Natural killer cell (primary cell): ENCODE measurements at places on chromosomes 2 and 18. TPM values are rescaled to one million over a fixed set of nuclear protein-coding genes. Genes with fewer than 3 reads are reported as not detected.
A peak's percentile ranks its signal among the peaks of the same experiment; 100 is the strongest.

MARCO gene
- total RNA-seq: not detected

- no peak overlapping the region for H3K4me3 ChIP-seq
- no peaks in the 10 kb centered on the region for H3K4me1 ChIP-seq
- DNase-seq: no peak
- H3K36me3 ChIP-seq: no peaks in the 10 kb centered on the region
These were observed 36.1 kb downstream of the TRPM8 start for GRCh38 chr2:233953087-233953801.

GRCh38 chr2:199775267-199775666 is 75.7 kb downstream of the FTCDNL1 start:
- DNase-seq: no peak
- H3K4me3 ChIP-seq: no peak overlapping the region
- H3K27me3 ChIP-seq: no peaks in the 10 kb centered on the region
- no peak overlapping the region for H3K27ac ChIP-seq

DNA sequence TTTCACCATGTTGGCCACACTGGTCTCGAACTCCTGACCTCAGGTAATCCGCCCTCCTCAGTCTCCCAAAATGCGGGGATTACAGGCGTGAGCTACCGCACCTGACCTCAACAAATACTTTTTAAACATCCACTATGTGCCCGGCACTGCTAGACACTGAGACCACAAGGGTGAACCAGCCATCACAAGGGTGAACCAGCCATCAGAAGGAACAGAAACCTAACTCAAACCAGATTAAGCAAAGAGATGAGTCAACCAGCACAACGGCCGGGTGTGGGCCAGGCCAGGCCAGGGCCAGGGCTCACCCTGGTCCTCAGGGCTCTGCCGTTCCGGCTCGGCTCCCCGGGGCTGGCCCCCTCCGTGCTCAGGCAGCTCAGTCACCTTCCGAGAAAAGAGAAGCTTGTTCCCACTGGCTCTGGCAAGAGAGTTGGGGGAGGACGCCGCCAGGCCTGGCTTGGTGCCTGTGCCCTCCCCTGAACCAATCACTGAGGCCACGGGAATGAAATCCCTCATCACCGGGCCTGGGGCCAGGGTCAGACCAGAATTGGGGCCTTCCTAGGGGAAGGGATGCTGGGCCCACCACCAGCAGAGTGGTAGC is 4.4 kb downstream of the TEX44 start:
- peaks cover 5% of the 10 kb centered on the region for H3K4me1 ChIP-seq
- no peak for DNase-seq
- H3K27me3 ChIP-seq: no peaks in the 10 kb centered on the region
- no peak overlapping the region for H3K27ac ChIP-seq

DNA sequence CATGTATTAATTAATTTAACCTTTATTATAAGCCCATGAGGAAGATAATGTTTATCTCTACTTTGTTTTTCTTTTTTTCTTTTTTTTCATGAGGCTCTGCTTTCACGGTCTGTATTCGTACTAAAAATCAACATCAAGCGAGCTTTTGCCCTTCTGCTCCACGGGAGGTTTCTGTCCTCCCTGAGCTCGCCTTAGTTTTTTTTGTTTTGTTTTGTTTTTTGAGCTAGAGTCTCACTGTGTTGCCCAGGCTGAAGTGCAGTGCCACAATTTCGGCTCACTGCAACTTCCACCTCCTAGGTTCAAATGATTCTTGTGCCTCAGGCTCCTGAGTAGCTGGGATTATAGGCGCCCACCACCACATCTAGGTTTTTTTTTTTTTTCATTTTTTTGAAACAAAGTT is 29.9 kb upstream of the BMPR2 start:
- no peaks in the 10 kb centered on the region for H3K4me1 ChIP-seq
- H3K27me3 ChIP-seq: no peaks in the 10 kb centered on the region

DNA sequence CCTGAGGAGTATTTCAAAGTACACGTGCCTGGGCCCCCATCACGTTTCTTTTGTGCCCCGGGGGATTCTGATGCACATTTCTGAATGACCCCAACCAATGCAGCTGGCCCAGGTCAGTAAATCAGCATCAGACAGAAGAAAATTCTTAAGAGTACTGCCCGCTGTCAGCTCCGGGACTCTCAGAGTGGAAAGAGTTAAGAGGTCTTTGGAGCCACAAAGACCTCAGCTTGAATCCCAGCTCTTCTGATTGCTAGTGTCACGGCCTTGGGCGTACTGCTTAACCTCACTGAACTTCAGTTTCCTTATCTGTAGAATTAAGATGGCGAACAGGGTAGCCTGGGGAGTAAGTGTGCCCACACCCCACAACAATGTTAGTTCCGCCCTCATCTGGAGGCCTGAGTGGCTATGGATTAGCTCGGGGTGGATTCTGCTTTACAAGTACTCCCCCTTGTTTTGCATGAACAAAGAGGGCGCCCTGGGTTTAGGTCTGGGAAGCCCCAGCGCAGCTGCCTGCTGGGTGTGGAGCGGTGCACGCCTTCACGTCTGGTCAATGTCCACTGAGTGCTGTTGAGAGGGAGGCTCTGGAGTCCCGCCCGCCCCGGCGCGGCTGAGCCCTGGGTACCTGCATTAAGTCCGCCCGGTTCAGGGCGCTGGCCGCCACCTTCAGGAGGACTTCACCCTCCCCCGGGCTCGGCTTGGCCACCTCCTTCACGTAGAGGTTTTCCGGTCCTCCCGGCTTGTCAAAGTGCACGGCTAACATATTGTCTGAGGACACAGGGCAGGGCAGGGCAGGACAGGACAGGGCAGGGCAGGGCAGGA is 858 bp downstream of the TP53I3 start:
- H3K4me3 ChIP-seq: peak overlapping the region; percentile 46
- H3K27ac ChIP-seq: peak overlapping the region; percentile 50

GRCh38 chr2:149167941-149168340 is 129.4 kb downstream of the LYPD6B start:
- H3K27me3 ChIP-seq: no peaks in the 10 kb centered on the region
- H3K27ac ChIP-seq: no peak overlapping the region
- no peaks in the 10 kb centered on the region for H3K36me3 ChIP-seq
- H3K4me3 ChIP-seq: no peak overlapping the region
- no peaks in the 10 kb centered on the region for H3K4me1 ChIP-seq

- no peak overlapping the region for H3K4me3 ChIP-seq
- no peak for DNase-seq
- no peaks in the 10 kb centered on the region for H3K36me3 ChIP-seq
These were observed 232.5 kb downstream of the MYT1L start for GRCh38 chr2:2098458-2099167.

- DNase-seq: no peak
- H3K4me3 ChIP-seq: no peak overlapping the region
- no peak overlapping the region for H3K27ac ChIP-seq
These were observed 71.3 kb downstream of the CTIF start for GRCh38 chr18:48609820-48610815.

GRCh38 chr2:112642966-112643365 is 2.8 kb upstream of the SLC20A1 start:
- peaks cover 36% of the 10 kb centered on the region for H3K4me1 ChIP-seq
- H3K27ac ChIP-seq: no peak overlapping the region
- H3K27me3 ChIP-seq: no peaks in the 10 kb centered on the region
- H3K36me3 ChIP-seq: peaks cover 13% of the 10 kb centered on the region

- peaks cover 78% of the 10 kb centered on the region for H3K36me3 ChIP-seq
- H3K27ac ChIP-seq: no peak overlapping the region
- no peak overlapping the region for H3K4me3 ChIP-seq
- H3K27me3 ChIP-seq: no peaks in the 10 kb centered on the region
- no peaks in the 10 kb centered on the region for H3K4me1 ChIP-seq
These were observed 12.4 kb downstream of the SUPT7L start for GRCh38 chr2:27651056-27651455.

DNA sequence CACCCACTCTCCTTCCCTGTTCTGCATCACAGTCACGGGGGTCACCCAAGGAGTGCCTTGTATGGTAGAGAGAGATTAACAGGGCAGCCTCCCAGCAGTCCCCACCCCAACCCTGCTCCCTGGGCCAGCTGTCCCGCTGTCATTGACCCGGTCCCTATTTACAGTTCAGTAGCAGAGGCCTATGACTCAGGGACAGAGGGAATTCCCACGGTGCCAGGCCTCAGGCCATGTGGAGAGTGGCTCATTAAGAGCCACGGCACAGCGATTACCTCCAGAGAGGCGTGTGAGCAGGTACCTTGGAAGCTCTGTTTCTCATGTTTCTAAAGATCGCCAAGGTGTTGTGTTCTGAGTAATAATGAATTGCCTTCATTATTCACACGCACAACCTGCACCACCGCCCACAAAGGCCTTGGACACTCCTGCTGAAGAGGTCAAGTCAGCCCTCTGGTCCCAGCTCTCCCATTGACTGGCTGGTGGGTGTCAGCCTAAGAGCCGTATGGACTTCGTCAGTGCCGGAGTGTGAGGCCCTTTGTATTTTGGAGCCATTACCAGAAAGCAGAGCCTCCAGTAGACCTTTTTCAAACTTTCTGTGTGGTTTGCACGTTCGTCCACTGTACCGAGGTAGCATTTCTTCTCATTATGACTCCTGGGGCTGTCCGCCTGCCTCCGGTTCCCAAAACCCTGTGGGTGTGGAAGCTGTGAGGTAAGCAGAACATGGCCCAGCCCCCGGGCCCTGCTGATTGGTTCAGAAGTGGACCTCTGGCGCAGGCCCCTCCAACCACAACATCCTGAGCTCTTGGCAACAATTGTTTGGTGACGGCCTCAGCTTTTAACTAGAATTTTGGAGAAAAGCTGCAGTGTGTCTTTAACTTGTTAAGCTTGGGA is 47.0 kb downstream of the SERTAD2 start:
- H3K4me3 ChIP-seq: peak overlapping the region; percentile 38
- no peaks in the 10 kb centered on the region for H3K27me3 ChIP-seq
- H3K36me3 ChIP-seq: no peaks in the 10 kb centered on the region
- H3K4me1 ChIP-seq: peaks cover 35% of the 10 kb centered on the region
- peak; percentile 82 for DNase-seq

CCDC195 gene
- not detected for total RNA-seq

- no peaks in the 10 kb centered on the region for H3K27me3 ChIP-seq
- no peak overlapping the region for H3K27ac ChIP-seq
- H3K36me3 ChIP-seq: no peaks in the 10 kb centered on the region
- no peaks in the 10 kb centered on the region for H3K4me1 ChIP-seq
- DNase-seq: no peak
- no peak overlapping the region for H3K4me3 ChIP-seq
These were observed 28.2 kb upstream of the GIGYF2 start for GRCh38 chr2:232668805-232669444.

GRCh38 chr18:25737710-25738311 is 352.6 kb downstream of the SS18 start:
- no peaks in the 10 kb centered on the region for H3K27me3 ChIP-seq
- H3K36me3 ChIP-seq: no peaks in the 10 kb centered on the region
- H3K4me1 ChIP-seq: no peaks in the 10 kb centered on the region
- DNase-seq: no peak
- no peak overlapping the region for H3K27ac ChIP-seq

DNA sequence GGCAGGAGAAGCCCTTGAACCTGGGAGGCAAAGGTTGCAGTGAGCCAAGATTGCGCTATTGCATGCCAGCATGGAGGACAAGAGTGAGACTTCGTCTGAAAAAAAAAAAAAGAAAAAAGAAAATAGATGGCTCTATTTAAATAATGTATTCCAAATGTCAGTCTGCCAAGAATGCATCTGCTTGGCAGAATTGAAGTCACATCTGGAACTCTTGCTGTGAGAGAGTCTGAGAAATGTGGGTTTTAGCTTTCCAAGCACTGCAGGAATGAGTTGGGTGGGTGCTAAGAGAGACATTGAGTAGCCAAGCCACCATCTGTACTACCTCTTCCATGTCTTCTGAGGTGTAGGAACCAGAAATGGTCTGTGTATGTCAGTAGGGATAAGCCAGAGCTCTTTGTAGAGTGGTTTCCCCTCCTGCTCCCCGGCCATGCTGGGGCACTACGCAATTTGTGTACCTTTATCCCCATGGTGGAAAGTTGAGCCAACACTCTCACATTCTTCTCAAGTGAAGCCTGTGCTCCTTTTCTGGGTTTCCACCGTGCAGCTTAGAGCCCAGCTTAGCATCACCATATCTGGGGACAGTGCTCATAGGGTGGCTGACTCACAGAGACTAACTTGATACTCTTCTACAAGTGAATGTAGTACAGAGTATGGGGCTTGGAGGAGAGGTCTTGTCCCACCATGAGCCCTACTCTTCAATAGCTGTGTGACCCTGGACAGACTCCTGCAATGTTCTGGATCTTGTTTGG is 25.3 kb downstream of the IL1F10 start:
- peaks cover 7% of the 10 kb centered on the region for H3K4me1 ChIP-seq
- no peaks in the 10 kb centered on the region for H3K36me3 ChIP-seq
- no peaks in the 10 kb centered on the region for H3K27me3 ChIP-seq
- H3K4me3 ChIP-seq: no peak overlapping the region

DNA sequence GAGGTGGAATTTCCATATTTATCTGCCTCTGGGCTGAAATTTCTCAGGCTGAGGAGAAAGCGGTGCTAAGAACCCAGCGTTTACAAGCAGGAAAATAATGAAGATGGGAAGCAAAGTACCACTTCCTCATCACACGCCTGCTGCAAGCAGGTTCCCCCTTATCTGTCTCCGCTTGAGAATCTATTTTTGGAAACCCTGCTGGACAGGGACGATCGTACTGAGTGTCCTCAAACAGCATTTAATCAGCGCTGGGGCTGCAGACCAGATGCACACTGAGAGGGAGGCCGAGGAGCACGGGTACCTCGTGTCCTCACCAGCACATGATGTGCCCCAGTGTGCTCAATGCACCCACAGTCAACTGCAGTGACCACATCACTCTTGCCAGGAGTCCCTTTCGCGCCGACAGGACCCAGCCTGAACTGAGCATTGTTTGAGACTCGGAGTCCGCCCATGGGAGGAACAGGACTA is 160.4 kb downstream of the HDAC4 start:
- H3K27me3 ChIP-seq: no peaks in the 10 kb centered on the region
- H3K27ac ChIP-seq: no peak overlapping the region
- no peak for DNase-seq
- no peak overlapping the region for H3K4me3 ChIP-seq
- H3K36me3 ChIP-seq: no peaks in the 10 kb centered on the region

AKAIN1 gene
- total RNA-seq: not detected

IL1RL1 gene
- total RNA-seq: 68.1 TPM

GRCh38 chr18:59272221-59272888 is 899 bp downstream of the RAX start:
- no peaks in the 10 kb centered on the region for H3K36me3 ChIP-seq
- no peak overlapping the region for H3K4me3 ChIP-seq
- H3K27ac ChIP-seq: no peak overlapping the region
- no peak for DNase-seq
- peaks cover 55% of the 10 kb centered on the region for H3K27me3 ChIP-seq
- H3K4me1 ChIP-seq: peaks cover 15% of the 10 kb centered on the region

DNA sequence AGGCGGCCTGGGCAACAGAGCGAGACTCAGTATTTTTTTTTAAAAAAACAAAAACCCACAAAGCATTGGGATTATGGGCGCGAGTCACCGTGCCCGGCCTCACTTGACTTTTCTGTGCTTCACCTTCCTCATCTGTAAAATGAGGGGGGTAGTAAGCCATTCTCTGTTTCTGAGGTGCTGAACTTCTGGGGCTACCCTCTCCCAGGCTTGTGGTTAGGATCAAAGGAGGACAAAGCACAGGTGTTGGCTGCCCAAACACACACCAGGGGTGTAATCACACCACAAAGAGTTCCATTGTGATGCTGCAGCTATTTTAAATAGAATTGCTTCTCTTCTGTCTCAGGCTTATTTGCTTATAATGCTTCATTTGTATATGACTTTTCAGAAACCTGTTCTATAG is 35.8 kb upstream of the INHBB start:
- no peaks in the 10 kb centered on the region for H3K27me3 ChIP-seq
- H3K36me3 ChIP-seq: no peaks in the 10 kb centered on the region
- no peak for DNase-seq

- H3K27me3 ChIP-seq: no peaks in the 10 kb centered on the region
- DNase-seq: no peak
- no peak overlapping the region for H3K4me3 ChIP-seq
- no peak overlapping the region for H3K27ac ChIP-seq
- no peaks in the 10 kb centered on the region for H3K36me3 ChIP-seq
These were observed 34.7 kb downstream of the ACMSD start for GRCh38 chr2:134873152-134873551.

DUSP2 gene
- total RNA-seq: 432 TPM

LYG2 gene
- not detected for total RNA-seq

TRPM8 gene
- total RNA-seq: not detected
